ENCODE measurements at places on chromosomes 13 and 19.
A peak's percentile ranks its signal among the peaks of the same experiment; 100 is the strongest.

DNA sequence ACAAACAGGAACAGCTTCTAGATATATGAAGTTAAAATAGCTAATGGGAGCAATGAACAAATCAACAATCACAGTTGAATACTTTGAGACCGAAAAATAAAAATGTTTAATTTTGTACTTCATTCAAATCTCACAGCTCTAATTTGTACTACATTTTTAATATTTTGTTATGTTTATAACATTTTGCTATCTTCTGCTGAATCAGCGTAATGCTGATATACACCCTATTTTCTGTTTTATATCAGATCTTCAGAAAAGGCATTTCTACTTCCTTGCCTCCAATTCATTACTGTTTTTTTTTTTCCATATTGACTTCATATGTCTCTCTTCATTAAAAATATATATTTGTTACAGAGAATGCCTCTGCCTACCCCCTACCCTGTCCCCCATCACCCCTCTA, 27.9 kb upstream of the GPR183 start:
- DNase-seq, result no peak
- no peaks in the 10 kb centered on the region for H3K27me3 ChIP-seq
- H3K36me3 ChIP-seq, result no peaks in the 10 kb centered on the region
- no peak overlapping the region for H3K4me3 ChIP-seq
- H3K27ac ChIP-seq, result no peak overlapping the region
- H3K4me1 ChIP-seq, result no peaks in the 10 kb centered on the region

GRCh38 chr13:37706041-37706440, 107.5 kb upstream of the POSTN start:
- no peaks in the 10 kb centered on the region for H3K27me3 ChIP-seq
- H3K27ac ChIP-seq, result no peak overlapping the region
- DNase-seq, result no peak
- H3K4me3 ChIP-seq, result no peak overlapping the region

DNA sequence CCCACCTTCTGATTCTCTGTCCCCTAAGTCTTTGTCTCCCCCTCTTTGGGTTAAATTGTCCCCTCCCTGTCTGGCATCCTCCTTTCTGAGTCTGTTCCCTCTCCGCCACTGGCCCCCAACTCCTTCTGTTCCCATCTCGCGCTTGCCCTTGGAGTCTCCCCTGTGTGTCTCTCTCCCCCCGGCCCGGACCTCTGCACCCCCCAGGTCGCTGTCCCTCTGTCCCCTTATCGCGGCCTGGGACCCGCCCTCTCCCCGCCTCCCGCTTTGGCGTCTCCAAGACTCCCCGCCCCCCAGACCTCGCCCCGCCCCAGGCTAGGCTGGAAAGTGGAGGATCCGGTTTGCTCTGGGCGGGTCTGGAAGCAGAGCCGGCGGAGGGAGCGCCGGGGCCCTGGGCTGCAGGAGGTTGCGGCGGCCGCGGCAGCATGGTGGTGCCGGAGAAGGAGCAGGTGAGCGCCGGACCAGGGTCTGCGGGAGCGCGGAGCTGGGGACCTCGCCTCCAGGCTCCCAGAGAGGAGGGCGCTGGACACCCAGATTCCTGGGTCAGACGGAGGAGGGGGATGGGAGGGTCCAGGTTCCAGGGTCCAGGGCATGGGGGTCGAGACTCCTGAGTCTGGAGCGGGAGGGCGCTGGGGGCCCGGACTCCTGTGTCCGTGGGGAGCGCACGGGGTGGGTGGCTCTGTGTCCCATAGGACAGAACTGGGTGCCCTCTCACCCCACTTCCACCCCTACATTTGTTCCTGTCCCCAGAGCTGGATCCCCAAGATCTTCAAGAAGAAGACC, at the start of gene TRPM4:
Gene TRPM4 (plus strand): TSS at position 348 of the 780 bp plus-strand sequence. CDS start 75 bp downstream, at position 423.
- H3K4me3 ChIP-seq, result peak within 1 kb of the TSS; percentile 95
- H3K4me1 ChIP-seq, result peaks cover 18% of the 10 kb centered on the region
- H3K27ac ChIP-seq, result peak within 1 kb of the TSS; percentile 85
- peak; percentile 94 for DNase-seq
- no peaks in the 10 kb centered on the region for H3K27me3 ChIP-seq
- H3K36me3 ChIP-seq, result peaks cover 4% of the 10 kb centered on the region

GRCh38 chr19:17406046-17406886, 836 bp upstream of the BST2 start:
- H3K4me3 ChIP-seq, result peak overlapping the region; percentile 72
- peaks cover 25% of the 10 kb centered on the region for H3K4me1 ChIP-seq
- H3K27ac ChIP-seq, result peak overlapping the region; percentile 85
- H3K36me3 ChIP-seq, result peaks cover 11% of the 10 kb centered on the region

- H3K4me3 ChIP-seq, result peak overlapping the region; percentile 40
- no peak overlapping the region for H3K27ac ChIP-seq
- peaks cover 69% of the 10 kb centered on the region for H3K27me3 ChIP-seq
- peaks cover 17% of the 10 kb centered on the region for H3K4me1 ChIP-seq
- H3K36me3 ChIP-seq, result no peaks in the 10 kb centered on the region
These were observed 13.3 kb upstream of the CACNG6 start for GRCh38 chr19:53977991-53978731.

DNA sequence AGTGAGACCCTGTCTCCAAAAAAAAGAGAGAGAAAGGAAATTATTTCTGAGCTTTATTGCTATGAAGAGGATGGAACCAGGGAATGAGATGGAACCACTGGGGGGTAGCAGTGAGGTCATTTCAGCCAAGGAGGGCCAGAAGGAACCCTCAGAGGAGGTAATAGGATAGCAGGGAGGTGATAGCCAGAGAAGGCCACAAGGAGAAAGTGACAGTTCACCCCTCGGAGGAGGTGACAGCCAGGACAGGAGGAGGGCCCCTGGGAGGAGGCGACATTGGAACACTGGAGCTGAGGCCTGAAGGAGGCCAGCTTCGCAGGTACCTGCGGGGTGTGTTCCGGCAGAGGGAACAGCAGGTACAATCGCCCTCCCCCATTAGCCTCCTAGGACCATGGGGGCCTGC, 675 bp upstream of the PGPEP1 start:
- H3K4me3 ChIP-seq, result peak overlapping the region; percentile 96
- H3K36me3 ChIP-seq, result peaks cover 16% of the 10 kb centered on the region
- no peaks in the 10 kb centered on the region for H3K27me3 ChIP-seq

All from lower lobe of right lung (tissue), 2 donors.